ENCODE measurements at places on chromosomes 4 and X.

GRCh38 chr4:41655177-41655576 is 93.3 kb downstream of the PHOX2B start:
- H3K27ac ChIP-seq, result no peak overlapping the region
- no peaks in the 10 kb centered on the region for H3K36me3 ChIP-seq
- no peak for DNase-seq
- H3K27me3 ChIP-seq, result no peaks in the 10 kb centered on the region
- H3K4me3 ChIP-seq, result no peak overlapping the region
- no peaks in the 10 kb centered on the region for H3K4me1 ChIP-seq

- no peaks in the 10 kb centered on the region for H3K27me3 ChIP-seq
- no peaks in the 10 kb centered on the region for H3K36me3 ChIP-seq
- H3K4me1 ChIP-seq, result no peaks in the 10 kb centered on the region
- H3K4me3 ChIP-seq, result no peak overlapping the region
- DNase-seq, result no peak
- no peak overlapping the region for H3K27ac ChIP-seq
Measured at GRCh38 chrX:65925005-65925404, 114.9 kb downstream of the VSIG4 start.

- H3K27me3 ChIP-seq, result no peaks in the 10 kb centered on the region
- H3K4me3 ChIP-seq, result no peak overlapping the region
- H3K4me1 ChIP-seq, result no peaks in the 10 kb centered on the region
- H3K36me3 ChIP-seq, result no peaks in the 10 kb centered on the region
- no peak for DNase-seq
Measured at GRCh38 chr4:143251779-143252178, 67.1 kb downstream of the USP38 start.

DNA sequence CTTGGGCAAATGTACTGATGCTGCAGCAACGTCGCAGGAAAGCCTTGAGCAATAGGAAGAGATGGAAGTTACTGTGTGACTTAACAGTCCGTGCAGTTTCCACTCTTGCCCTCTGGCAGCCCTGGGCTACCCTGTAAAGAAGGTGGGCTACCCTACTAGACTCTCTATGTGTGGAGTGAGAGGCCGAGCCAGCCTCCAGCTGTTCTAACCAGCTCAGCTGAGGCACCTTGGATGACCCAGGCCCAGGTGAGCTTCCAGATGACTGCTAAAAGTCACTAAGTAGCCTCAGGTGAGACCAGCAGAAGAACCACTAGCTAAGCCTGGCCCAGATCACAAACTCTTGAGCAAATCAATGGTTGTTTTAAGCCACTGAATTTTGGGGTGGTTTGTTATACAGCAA is 34.9 kb upstream of the PPP2R2C start:
- peak; percentile 52 for DNase-seq
- H3K36me3 ChIP-seq, result no peaks in the 10 kb centered on the region
- H3K27me3 ChIP-seq, result no peaks in the 10 kb centered on the region

- no peak overlapping the region for H3K4me3 ChIP-seq
- peaks cover 4% of the 10 kb centered on the region for H3K4me1 ChIP-seq
- DNase-seq, result no peak
- H3K36me3 ChIP-seq, result no peaks in the 10 kb centered on the region
- H3K27ac ChIP-seq, result no peak overlapping the region
Measured at GRCh38 chr4:1508161-1509160, 102.2 kb upstream of the NKX1-1 start.

GRCh38 chr4:140448830-140449229 is 21.4 kb upstream of the CLGN start:
- H3K4me3 ChIP-seq, result no peak overlapping the region
- no peaks in the 10 kb centered on the region for H3K27me3 ChIP-seq
- no peaks in the 10 kb centered on the region for H3K4me1 ChIP-seq
- H3K36me3 ChIP-seq, result no peaks in the 10 kb centered on the region
- DNase-seq, result no peak

GRCh38 chr4:181674315-181674875 is 568.8 kb upstream of the TENM3 start:
- no peak for DNase-seq
- no peaks in the 10 kb centered on the region for H3K27me3 ChIP-seq
- H3K4me3 ChIP-seq, result no peak overlapping the region
- H3K27ac ChIP-seq, result no peak overlapping the region

DNA sequence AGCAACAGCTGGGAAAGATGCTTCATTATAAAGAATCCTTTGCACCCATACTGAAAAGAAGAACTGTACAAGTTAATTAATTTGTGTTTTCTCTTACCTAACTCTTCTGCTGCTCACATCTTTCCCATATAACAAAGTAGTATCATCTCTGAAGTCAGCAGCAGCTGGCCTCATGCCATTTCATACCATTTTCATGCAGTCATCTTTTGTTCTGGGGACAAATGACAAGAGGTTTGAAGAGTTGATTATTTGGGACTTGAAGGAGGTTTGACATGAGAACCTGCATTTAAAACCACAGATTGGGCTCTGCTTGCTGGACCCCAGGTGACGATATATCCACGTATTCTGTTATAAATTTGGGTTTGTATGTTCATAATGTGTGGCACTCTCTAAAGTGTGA is 430.3 kb downstream of the SPRY1 start:
- H3K4me3 ChIP-seq, result no peak overlapping the region
- no peak for DNase-seq
- H3K4me1 ChIP-seq, result no peaks in the 10 kb centered on the region
- H3K27me3 ChIP-seq, result no peaks in the 10 kb centered on the region
- H3K27ac ChIP-seq, result no peak overlapping the region

DNA sequence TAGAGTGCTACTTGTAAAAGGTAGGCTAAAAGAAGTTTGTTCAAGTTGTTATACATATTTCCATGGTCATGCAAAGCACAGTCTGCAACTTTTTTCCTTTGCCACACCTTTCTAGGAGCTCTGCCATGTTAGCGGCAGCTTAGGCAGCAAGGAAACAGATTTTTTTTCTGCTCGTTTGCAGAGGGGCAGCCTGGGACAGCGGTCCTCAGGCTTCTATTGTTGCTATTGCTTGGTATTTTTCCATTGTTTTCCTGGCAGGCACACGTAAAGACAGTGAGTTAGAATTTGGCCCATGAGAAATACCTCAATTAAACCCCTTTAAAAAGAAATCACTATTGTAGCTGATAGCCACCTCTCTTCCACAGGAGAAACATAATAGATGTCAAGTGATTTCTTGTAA is 391.4 kb downstream of the SH2D1A start:
- no peaks in the 10 kb centered on the region for H3K36me3 ChIP-seq
- H3K27me3 ChIP-seq, result no peaks in the 10 kb centered on the region
- no peak overlapping the region for H3K4me3 ChIP-seq
- no peaks in the 10 kb centered on the region for H3K4me1 ChIP-seq
- no peak for DNase-seq

GRCh38 chr4:44493924-44494323 is 45.3 kb upstream of the KCTD8 start:
- H3K27me3 ChIP-seq, result no peaks in the 10 kb centered on the region
- H3K4me3 ChIP-seq, result no peak overlapping the region
- DNase-seq, result no peak
- no peak overlapping the region for H3K27ac ChIP-seq
